ENCODE measurements at places on chromosomes 7 and 10.
A peak's percentile ranks its signal among the peaks of the same experiment; 100 is the strongest.

- DNase-seq: peak; percentile 68
These were observed 265.7 kb upstream of the IMMP2L start for GRCh38 chr7:111827863-111828504.

DNA sequence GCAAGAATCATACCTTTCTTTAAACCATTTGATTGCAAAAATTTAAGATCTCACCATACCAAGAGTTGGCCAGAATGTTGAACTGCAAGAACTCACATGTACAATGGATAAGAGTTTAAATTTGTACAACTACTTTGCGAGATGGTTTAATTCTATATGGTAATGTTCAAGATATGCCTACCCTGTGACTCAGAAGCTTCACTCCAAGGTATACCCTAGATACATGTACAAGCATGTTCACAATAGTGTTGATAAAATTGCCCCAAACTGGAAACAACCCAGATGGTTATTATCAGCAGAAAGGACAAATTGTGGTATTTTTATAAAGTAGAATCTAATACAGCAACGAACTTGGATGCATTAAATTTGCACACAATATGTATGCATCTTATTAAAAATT is 25.1 kb upstream of the RAB18 start:
- DNase-seq: no peak

DNA sequence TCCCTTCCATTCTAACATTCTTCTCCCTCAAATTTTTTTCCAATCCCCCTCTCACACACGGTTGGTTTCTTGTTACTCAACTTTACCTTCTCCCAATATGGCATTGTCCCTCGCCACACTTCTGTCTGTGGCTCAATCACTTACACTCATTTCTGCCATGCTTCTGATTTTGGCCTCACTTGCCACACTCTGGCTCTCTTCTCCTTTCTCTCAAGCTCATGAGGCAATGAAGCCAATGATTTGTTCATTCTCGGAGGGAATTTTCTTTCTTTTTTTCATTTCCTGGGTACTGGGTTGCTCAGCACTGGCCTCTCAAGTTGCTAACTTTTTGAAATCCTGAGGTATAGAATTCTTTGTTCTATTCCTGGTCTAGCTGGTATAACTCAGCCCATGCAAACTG is 4.0 kb upstream of the MYOZ1 start:
- no peak for DNase-seq

DNA sequence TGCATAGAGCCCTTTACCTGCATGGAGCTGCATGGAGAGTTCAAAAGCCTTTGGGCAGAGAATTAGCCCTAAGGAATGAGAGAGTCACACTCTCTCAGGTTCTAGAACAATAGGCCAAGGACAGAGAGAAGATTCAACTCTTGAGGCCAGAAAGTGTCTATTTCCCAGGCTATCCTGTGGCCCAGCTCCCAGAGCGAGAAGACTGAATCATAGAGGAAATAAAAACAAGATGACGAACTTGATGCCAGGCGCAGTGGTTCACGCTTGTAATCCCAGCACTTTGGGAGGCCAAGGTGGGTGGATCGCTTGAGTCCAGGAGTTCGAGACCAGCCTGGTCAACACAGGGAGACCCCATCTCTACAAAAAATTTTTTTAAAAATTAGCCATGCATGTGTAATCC is 18.3 kb upstream of the PODXL start:
- DNase-seq: peak; percentile 87

GRCh38 chr7:150756858-150757257 is 19.6 kb downstream of the GIMAP5 start:
- DNase-seq: peak; percentile 20

DNA sequence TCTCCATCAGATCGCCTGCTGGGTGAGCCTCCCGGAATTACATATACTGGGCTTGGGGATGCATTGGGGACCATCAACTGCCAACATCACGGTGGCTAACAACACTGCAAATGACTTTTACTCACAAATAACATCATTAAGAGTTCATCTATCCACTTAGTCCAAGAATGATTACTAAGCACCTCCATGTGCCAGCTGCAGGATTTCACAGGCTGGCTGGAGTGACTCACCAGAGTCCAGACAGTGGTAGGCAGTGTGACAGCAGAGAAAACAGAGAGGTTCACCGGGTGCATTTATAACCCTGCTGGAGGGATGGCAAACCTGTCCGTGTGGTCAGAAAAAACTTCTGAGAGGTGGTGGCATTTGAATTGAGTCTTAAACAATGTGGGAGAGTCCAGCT is 3.2 kb upstream of the IGFBP3 start:
- peak; percentile 95 for DNase-seq

- DNase-seq: no peak
These were observed 29.5 kb upstream of the C7orf33 start for GRCh38 chr7:148561099-148561498.

DNA sequence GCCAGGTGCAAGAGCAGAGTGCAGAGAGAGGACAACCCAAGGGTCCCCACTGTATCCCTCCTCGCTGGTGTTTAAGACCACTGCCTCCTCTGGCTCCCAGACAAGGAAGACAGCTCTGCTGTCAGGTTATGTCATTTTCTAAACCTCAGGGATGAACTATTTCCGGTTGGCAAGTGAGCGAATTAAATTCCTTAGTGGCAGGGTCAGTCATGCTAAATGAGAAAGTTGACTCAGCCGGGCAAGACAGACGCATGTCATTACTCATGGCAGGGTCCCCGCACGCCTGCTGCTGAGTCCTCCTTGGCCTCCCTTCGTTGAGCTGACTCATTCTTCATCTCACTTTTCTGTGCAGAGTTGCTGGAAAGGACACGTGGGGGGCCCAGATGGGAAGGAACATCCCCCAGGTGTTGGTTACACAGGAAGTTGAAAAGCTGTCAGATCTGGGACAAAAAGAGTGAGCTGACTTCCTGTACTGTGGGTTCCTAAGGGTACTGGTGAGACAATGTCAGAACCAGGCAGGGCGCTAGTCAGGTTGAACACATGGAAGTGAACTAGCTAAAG is 47.1 kb upstream of the UCN3 start:
- peak; percentile 92 for DNase-seq

DNA sequence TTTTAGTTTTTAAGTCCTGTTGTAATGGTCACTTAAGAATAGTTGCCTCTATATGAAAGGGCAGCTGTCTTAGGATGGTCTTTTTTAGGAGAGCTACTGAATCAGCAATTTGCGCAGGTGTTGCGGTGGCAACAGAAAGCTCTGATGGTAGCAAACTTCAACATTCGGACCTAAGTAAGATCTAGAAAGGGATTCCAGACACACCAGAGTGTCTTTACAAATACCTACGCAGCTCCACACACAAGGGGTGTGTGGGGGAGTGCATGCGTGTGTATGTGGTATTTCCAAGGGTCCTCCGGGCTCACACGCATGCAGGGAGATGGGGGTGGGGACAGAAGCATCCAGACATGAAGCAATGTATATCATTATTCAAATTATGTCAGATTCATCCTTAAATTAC is 438.6 kb upstream of the MGMT start:
- no peak for DNase-seq

DNA sequence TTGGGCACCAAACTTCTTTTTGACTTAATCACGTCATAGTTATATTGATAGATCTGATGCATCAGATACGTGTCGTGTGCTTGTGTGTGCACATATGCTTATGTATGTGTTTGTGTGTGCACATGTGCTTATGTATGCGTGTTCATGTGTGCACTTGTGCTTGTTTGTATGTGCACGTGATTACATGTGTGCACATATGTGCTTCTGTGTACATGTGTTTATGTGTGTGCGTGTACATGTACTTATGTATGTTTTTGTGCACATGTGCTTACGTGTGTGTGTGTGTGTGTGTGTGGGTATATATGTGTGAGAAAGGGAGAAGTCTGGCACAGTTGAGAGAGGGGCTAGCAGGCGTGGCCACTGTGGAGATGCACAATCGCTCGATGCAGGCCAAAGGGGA is 173.4 kb downstream of the WDR37 start:
- no peak for DNase-seq

- no peak for DNase-seq
These were observed 132.6 kb downstream of the RPS24 start for GRCh38 chr10:78166261-78166660.

DNA sequence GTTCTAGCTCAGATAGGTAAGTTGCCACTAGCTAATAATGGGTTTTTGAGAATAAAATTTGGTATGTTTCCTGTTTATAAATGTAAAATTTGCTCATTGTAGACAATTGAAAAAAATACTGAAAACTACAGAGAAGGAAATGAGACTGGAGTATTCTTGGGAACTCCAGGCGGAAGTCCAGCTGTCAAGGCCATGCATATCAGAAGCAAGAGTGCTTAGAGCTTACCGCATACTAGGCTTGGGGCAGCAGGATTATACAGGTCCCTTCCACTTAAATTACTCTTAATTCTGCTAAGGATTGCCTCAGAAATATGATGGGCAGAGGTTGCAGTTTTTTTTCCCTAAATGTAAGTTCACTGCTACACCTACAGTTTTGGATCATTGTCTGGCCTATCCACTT is 26.6 kb downstream of the UMAD1 start:
- no peak for DNase-seq

- peak; percentile 58 for DNase-seq
These were observed 182.0 kb downstream of the KCNMA1 start for GRCh38 chr10:77455561-77455960.

- DNase-seq: no peak
These were observed 114.1 kb upstream of the SORCS3 start for GRCh38 chr10:104527013-104527412.

GRCh38 chr7:36390199-36391090 is 783 bp downstream of the ANLN start:
- peak; percentile 96 for DNase-seq

GRCh38 chr10:96830511-96831199 is 1.4 kb upstream of the LCOR start:
- peak; percentile 65 for DNase-seq

- no peak for DNase-seq
These were observed 179.2 kb downstream of the DYNC1I1 start for GRCh38 chr7:95951531-95951930.

DNA sequence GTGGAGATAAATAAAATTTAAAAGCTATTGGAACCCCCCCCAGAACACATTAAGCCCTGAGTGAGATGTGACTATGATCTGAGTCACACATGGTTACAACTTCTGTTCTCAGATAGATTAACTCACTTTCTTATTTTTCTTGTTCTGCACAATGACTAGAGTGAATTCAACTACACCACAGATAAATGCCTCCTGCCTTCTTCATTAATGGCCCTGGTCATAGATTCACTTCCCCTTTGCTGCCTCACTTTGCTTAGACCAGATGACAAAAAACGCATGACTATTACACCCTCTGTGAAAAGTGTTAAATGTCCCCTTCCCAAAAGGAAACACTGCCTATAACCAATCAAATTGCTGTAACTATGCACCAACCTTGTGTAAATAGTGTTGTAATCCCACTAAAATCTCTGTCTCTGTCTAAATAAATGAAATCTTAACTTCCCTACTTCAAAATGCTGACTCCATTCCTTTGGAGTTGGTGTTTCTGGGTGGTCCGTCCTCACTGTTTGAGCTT is 49.4 kb downstream of the AKR1D1 start:
- DNase-seq: peak; percentile 64

DNA sequence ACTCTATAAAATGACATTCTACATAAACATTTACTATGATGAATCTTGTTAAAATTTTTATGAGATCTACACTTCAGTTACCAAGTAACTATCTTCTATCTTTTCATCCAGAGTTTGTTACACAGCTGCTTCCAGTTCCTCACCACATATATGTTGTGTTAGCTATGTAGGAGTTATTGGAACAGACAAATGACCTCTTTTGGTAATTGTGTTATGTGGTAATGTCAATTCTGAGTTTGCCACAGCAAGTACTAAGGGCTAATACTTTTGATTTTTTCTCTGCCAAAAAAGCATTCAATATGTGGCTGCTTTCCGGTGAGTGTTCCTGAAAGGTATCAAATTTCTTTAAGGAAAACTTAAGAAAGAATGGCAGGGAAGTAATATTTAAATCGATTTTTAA is 573.9 kb upstream of the PCDH15 start:
- peak; percentile 56 for DNase-seq

GRCh38 chr10:70592746-70593512 is 9.6 kb downstream of the PRF1 start:
- no peak for DNase-seq

DNA sequence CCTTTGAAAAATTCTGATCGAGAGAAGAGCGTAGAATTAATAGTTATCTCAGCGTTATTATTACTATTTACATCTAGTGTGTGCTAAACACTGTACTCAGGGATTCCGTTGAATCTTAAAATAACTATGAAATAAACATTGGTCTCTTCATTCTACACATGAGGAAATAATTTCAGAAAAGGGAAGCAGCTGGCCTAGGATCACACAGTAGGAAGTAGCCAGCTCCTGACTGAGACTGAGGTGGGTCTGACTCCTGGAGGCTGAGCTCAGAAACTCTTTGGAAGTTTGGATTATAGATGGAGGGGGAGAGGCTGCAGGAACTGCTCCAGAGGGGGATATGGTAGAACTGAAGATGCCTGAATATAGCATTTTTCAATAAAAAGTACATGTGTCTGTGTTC is 183.9 kb upstream of the WDR11 start:
- no peak for DNase-seq

DNA sequence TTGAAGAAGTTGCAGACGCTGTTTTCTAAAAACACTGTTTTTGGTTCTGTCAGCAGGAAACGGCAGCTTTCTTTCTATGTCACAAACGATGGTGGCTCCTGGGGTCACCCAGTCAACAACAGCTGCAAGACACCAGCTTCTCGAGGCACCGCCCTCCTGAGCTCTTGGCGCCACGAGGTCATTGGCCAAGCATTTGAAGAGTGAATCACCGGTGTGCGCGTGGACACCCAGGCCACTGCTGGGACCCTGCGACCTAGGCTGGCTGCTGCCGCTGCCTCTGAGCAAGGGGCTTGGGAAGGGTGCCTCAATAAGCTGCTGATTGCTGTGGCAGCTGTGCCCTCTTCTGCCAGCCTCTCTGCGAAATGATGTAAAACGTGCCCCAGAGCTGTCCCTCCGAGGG is 22.5 kb upstream of the VIPR2 start:
- no peak for DNase-seq

DNA sequence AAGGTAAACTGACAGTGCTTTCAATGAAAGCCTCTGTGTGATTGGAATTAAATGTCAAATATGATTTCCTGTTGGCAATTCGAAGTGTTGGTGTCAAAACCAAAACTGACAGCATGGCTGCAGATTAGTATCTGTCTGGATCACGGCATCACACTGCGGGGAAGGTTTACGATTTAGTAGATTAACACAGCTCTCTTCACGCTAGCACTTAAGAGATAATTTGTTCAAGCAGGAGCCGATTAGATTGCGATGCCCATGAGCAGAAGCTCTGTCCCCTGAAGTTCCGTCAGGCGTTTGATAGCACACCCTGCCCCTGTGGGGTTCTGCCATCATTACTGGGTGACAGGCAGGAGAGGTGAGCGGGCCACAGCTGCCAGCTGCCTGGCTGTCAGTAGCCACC is 279.5 kb upstream of the AUTS2 start:
- DNase-seq: no peak

DNA sequence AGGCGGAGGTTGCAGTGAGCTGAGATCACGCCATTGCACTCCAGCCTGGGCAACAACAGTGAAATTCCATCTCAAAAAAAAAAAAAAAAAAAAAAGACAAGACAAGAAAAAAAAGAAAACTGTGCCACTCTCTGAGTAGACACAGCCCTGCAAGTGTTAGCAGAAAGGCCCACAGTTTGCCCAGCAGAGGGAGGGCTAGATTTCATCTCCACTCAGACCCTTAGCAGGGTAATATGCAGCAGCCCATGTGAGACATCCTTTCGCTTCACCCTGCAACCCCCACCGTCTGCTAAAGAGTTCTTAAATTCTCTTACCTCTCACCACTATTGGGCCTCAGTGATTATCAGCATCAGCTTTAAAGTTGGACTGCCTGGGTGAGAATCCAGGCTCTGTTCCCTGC is 38.2 kb downstream of the CTNNA3 start:
- DNase-seq: no peak

- peak; percentile 17 for DNase-seq
These were observed 56.4 kb downstream of the STEAP1B start for GRCh38 chr7:22443370-22444180.

- no peak for DNase-seq
These were observed 269.7 kb upstream of the PHF14 start for GRCh38 chr7:10703981-10704380.
